ENCODE measurements at places on chromosomes 11 and 22. TPM values are rescaled to one million over a fixed set of nuclear protein-coding genes. Genes with fewer than 3 reads are reported as not detected.

Gene RELT
- total RNA-seq: 31.0 TPM

Gene P2RY2
- not detected for total RNA-seq

Gene NXPE4
- not detected for total RNA-seq

Gene MRGPRF
- total RNA-seq: not detected

Gene BLID
- total RNA-seq: not detected
